Hematopoietic multipotent progenitor cell treated with erythropoietin and hydrocortisone succinate and interleukin-3 and kit ligand, for 4 days (in vitro differentiated cells): ENCODE measurements at places on chromosomes 12 and 14.

DNA sequence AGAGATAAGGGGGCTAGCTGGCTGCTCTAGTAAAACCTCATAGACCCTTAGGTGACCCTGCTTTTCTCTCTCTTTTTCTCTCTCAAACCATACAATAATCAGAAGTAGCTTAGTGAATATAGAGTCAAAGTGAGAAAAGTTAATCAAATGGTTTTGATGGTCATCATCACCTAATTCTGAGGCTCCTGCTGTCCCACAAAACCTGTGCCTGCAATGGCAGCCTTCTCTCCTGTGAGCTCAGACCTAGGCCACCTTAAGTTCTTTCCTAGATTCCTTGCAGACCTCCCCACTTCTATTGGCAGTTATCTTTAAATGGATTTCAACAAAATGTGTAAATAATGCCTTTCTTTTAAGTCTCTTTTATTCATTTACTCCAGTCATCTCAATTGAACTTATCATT lies 1.5 kb upstream of the RPAP3 start:
- DNase-seq: no peak

DNA sequence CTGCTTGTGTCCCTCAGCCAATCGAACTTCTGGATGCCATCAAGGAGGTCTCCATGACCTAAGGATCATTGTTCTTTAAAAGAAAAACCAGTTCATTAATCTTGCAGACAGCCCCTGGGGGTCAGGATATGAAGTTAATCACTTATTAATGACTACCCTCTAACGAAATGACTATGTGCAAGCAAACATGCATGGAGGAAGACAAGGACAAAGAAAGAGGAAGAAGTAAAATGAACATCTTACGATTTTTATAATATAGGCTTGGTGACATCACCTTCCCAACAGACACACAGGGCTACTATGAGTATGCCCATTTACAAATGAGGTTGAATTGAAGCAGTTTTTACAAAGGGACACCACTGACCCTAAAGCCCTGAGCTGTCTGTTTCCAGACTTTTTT lies 111.1 kb upstream of the AMIGO2 start:
- no peak for DNase-seq

- no peak for DNase-seq
These were observed 159.0 kb upstream of the LHX5 start for GRCh38 chr12:113630625-113631024.

DNA sequence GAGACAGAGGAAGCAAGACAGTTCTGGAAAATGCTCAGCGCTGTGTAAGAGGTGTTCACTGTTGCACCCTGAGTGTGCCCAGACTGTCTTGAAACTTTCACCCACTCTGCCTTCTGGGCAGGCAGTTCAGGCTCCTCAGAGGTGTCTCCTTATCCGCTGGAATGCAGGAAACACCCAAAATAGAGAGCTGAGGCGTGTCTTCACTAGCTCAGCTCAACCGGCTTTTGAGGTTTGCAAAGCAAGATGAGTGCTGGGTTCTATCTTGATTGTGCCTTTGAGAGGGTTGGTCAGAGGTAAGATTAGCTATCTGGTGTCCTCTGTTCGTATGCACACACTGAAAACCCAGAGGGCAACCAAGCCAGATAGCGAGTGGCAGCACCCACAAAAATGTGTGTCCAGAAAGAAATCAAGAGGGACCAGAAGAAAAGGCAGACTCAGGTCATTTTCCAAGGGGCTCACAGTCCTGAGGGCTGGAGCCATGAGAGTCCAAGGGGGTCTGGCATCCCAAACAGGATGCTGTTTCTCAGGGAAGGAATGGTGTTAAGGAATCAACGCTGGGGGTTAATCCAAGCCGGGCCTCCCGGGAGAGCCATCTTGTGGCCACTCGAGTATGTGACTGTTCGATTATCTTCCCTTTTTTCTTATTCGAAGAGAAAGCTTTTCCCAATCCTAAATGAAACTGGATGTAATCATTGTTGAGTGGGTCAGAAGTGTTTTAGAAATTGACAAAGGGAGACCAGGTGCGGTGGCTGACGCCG lies 47.1 kb downstream of the TBX3 start:
- peak; percentile 7 for DNase-seq

GRCh38 chr14:89364316-89364715 lies 52.7 kb downstream of the FOXN3 start:
- DNase-seq: no peak

DNA sequence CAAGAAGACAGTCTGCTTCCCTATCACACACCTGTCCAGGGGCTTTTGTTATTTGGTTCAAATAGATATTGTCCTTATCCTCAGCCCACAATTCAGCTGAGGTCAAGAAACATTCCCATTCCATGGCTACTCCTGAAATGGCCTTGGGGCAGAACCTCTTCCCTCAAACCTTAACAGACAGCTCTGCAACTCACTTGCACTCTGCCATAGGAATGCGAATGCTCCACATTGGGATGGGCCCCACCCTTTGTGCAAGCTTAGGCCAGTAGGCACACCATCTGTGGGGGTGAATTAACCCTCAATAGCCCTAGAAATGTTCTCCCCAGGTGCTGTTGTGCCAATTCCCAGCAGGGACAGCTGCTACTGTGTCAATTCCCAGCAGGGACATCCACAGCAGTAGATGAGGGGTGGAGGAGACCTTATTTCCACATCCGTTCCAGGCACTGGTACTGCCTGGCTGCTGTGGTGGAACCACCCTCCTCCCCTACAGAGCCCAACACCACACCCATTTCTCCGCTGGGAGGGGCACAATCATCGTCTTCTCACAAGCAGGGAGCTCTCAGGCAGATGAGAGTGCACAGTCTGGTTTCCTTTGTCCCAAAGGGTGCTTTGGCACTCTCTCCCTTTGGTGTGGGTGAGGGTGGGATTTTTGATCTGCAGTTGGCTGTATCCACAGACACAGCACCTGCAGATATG lies 42.3 kb upstream of the GLIPR1 start:
- no peak for DNase-seq

DNA sequence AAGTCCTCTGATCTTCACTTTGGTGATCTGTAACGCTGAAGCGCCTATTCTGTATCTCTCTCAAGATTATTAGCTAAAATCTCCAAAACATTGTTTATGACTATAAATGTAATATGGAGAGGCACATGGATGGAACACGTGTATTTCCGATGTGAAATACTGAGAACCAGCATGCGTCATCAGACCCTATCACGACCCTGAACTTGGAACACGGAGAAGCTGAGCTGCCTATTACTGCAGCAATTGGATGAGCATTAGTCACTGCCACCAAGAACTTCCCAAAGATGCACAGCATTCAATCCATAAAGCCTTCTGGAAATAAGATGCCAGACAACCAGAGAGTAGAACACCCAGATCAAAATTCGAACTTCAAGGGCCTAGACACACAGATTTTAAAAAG lies 61.9 kb downstream of the PRKAB1 start:
- no peak for DNase-seq

DNA sequence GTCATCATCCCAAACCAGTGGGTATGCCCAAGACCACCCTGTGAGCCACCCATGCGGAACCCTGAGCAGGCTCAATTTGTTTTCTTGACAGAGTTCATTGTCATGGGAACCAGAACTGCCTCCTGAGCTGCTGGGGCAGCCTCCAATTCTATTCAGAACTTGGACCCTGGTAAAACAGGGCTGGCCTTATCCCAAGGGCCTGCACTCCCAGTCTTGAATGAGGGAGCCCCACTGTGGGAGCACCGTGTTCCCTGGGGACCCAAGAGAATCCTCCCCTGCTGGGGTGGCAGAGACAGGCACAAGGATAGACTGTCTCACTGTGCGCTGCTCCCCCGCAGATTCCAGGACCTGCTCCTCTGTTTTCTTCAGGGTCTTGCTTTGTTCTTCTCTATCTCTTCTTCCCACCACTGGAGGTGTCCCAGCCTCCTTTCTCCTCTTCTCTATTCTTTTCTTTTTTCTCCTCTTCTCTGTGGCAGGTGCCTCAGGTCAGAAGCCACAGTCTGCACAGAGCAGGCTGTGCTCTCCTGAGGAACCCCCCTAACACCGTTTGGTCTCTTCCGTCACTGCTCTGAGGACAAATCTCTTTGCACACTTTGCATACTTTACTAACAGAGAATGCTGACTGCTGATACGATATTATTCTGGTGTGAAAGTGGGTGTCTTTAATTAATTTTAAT lies 31.2 kb upstream of the CHPT1 start:
- no peak for DNase-seq

DNA sequence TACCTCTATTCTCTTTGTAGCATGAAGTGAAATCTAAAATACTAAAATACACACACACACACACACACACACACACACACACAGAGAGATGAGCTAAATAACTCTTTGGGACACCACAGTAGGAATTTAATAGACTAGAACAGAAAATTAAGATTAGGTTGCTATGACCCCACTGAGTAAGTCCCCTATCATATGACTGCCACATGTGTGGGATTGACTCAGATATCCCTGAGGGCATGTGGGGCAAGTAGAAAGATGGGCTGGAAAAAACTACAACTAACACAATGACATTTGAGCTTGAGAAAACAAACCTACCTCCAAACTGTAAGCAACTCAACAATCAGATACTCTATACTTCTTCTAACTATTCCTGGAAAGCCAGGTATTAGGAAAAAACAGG lies 27.0 kb downstream of the SLC25A21 start:
- DNase-seq: no peak

GRCh38 chr12:118694128-118694775 lies 287.1 kb upstream of the SRRM4 start:
- no peak for DNase-seq

DNA sequence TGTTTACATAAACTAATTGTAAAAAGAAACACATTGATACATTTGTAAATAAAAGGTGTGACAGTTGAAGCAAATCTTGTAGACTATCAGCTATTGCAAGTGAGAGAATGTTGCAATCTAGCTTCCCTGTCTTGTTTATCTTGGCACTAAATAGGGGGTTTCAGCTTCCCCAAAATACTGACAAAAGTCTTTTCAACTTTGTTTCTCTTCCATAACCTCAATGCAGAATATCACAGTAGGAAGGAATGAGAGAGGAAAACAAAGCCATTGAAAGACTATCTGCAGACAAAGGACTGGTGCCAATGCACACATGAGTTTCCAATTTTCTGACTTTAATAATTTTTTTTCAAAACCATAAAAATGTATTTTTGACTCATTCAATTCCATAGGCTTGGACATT lies 886.2 kb upstream of the MGAT4C start:
- DNase-seq: no peak

- peak; percentile 73 for DNase-seq
These were observed 10.0 kb upstream of the DDX47 start for GRCh38 chr12:12803186-12803585.

GRCh38 chr14:87994974-87995373 lies 2.0 kb upstream of the GALC start:
- peak; percentile 71 for DNase-seq

- DNase-seq: no peak
These were observed 18.4 kb upstream of the C14orf180 start for GRCh38 chr14:104561124-104561557.

GRCh38 chr12:77151030-77151429 lies 85.7 kb upstream of the E2F7 start:
- no peak for DNase-seq

GRCh38 chr12:95705143-95705542 lies 85.4 kb downstream of the NTN4 start:
- DNase-seq: no peak

GRCh38 chr14:53621433-53621832 lies 335.2 kb downstream of the BMP4 start:
- DNase-seq: no peak

DNA sequence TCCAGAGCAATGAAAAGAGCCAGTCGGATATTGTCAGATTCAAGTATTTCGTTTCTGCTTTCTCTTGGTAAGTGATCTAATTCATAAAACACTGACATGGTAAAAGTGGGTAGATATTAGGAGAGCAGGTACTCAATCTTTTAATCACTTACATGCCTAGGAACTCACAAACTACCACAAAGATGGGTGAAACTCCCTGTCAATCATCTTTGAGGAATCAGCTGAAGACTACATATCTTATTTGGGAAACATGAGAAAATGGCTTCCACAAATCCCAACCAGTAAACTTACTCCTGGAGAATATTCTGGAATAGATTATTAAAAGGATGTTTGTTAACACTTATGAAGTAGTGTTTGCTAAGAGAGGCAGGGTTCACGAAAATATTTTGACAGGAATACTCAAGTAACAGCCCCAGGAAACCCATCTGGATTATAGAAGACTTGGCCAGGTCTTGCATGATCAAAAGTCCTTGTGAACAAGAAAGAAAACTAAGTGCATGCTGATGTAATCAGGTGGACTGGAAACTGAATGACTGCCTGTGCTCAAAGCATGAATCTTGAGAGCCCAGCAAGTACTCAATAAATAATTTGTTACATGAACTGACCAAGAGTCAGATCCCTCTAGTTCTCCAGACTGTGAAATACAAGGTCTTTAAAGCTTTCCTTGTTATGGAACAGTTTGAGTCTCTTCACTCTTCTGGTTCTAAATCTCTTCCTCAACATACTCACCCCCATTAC lies 15.5 kb downstream of the CNIH1 start:
- DNase-seq: no peak

GRCh38 chr14:70013271-70013873 lies 134.2 kb downstream of the SMOC1 start:
- peak; percentile 61 for DNase-seq

DNA sequence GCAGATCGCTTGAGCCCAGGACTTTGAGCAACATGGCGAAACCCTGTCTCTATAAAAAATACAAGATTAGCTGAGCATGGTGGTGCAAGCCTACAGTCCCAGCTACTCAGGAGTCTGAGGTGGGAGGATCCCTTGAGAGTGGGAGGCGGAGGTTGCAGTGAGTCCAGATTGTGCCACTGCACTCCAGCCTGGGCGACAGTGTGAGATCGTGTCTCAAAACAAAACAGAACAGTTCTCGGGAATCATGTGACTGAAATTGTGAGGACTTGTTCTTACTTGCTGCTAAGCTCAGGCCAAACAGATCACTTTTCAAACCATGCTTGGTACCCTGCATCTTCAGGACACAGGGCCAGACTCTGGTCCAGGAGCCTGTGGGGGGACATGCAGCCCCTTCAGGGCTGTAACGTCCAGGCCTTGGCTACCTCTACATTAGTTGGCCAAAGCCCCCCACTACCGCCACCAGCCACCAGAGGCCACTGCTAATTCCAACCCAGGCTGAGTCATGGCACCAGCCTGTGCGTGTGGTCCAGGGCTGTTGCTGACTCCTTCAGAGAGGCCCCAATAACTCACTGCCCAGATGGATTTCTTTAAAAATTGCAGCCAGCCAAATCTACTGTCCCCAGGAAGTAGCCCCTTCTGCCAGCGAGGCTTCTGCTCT lies 33.4 kb upstream of the SYNDIG1L start:
- DNase-seq: peak; percentile 79

- DNase-seq: no peak
These were observed 320.1 kb upstream of the DIO3 start for GRCh38 chr14:101241147-101241546.

GRCh38 chr12:18942669-18943068 lies 186.9 kb upstream of the PLEKHA5 start:
- DNase-seq: no peak

GRCh38 chr12:117234441-117234840 lies 44.2 kb upstream of the FBXO21 start:
- no peak for DNase-seq

GRCh38 chr12:114011711-114012110 lies 45.6 kb upstream of the RBM19 start:
- no peak for DNase-seq

GRCh38 chr12:96698965-96699364 lies 208.1 kb upstream of the NEDD1 start:
- no peak for DNase-seq
